ENCODE measurements at places on chromosomes 11 and 22. TPM values are rescaled to one million over a fixed set of nuclear protein-coding genes. Genes with fewer than 3 reads are reported as not detected.

Gene RFPL1
- total RNA-seq = not detected

- peak; percentile 24 for DNase-seq
These were observed 15.1 kb downstream of the SYNGR1 start for GRCh38 chr22:39364714-39365491.

DNA sequence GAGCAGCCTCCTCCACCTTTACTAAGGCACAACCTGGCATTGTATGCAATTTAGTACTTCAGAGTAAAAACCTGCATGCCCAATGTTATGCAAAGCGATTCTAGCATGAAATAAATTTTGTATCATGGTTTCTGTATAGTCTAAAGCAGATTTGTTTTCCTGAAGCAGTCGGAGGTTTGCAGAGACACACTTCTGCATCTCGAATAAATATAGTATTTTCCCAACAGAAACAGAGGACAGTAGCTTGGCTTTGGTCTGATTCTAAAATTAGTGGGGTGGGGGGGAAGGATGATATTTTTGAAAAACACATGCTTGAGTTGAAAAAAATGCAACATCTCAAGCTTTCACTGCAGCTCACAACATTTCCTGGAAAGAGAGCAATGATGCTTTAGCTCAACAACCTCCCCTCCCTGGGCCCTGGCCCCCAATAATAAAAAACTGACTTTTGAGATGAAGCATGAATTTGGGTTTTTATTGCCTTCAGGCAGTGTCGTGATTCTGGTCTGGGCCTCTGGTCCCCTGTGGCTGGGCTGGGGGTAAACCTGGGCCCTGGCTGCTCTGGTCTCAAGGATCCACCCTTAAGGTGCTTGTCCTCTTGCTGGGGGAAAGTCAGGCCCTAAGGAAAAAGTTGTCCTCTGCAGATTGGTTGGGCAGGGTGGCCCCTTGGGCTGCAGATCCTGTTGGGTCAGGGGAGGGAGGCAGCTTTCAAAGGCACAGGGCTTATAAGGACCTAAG lies 48.2 kb downstream of the KCNC1 start:
- no peak for DNase-seq

Gene TSSK2
- not detected for total RNA-seq

Gene ANKRD13D
- 42.1 TPM for total RNA-seq
